ENCODE measurements at places on chromosomes 2 and 18.

- DNase-seq, result no peak
Measured at GRCh38 chr2:26002632-26003310, 20.5 kb upstream of the KIF3C start.

DNA sequence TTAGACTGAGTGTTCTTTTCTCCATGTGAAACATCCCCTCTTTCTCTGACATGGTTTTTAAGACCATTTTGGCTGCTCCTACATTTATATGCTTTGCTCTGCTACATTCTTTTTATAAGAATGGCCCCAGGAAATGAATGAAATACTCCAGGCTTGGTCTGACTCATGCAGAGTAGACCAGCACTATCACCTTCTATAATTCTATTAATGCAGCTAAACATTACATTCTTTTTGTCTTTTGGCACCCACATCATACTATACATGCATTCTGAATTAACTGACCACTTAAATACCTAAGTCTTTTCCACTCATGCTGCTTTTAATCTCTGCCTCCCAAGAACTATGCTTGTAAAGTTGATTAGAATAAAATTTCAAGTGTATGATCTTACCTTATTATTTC lies 94.1 kb downstream of the AAK1 start:
- no peak for DNase-seq

GRCh38 chr2:68931799-68932198 lies 20.9 kb downstream of the GKN2 start:
- DNase-seq, result no peak

DNA sequence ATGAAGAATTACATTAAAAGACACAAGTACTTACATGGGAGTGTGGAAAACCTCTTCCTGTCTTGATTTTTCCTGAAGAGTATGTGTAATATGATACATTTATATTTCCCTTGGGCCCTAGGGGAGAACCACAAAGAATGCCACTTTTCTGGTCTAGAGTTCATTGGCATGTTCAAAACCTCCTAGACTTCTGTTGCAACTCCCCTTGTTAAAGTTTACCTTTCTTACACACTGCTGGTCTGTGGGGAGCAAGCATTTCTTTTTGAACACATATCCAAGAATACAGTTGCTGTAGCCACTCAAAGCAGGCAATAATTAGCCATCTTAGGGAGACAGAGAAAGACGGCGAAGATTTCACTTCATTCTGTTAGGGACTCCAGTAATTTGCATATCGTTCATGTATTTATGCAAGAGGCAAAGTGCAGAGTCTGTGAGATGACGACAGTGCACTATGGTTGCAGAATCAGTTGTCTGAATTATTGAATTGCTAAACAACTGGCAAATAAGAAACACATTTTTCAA lies 103.5 kb downstream of the NOL4 start:
- DNase-seq, result no peak

DNA sequence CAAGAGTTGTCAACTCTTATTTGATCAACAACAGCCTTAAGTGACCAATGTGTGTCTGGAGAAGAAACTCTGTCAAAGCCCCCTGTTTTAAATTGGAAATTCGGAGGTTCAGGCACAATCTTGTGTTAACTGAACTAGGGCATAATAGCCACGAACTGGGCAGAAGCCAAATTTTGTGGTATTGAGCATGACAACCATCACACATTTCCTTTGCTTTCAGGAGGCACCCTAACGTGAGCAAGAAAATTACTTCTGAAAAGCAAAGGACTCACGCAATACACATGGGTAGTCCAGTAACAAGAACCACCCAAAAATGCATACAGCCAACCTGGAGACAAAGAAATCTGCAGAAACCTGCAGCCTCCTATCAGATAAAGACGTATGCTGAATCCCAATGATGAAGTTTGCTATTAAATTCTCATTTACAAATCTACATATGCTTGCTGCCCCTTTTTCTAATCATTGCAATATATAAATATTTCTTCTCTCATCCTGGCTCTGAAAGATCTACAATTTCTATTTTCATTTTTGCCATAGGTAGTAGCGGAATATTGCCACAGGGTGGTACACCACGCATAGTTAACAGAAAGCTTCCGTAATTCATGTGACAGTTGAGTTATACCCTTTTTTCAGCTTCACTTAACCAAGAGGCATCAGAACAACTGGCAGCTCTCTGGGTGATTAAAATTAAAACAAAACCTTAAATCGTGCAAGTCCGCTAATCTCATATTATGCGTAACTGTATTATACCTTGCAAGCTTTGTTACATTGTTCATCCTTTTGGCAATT lies 495.8 kb downstream of the NRXN1 start:
- DNase-seq, result no peak

GRCh38 chr2:45690231-45690630 lies 38.8 kb downstream of the PRKCE start:
- no peak for DNase-seq

GRCh38 chr18:79047556-79048244 lies 21.5 kb upstream of the ATP9B start:
- DNase-seq, result no peak

- DNase-seq, result no peak
Measured at GRCh38 chr18:40874233-40874632, 1080.8 kb upstream of the PIK3C3 start.

- no peak for DNase-seq
Measured at GRCh38 chr2:95362486-95362885, 40.0 kb upstream of the FAHD2A start.

DNA sequence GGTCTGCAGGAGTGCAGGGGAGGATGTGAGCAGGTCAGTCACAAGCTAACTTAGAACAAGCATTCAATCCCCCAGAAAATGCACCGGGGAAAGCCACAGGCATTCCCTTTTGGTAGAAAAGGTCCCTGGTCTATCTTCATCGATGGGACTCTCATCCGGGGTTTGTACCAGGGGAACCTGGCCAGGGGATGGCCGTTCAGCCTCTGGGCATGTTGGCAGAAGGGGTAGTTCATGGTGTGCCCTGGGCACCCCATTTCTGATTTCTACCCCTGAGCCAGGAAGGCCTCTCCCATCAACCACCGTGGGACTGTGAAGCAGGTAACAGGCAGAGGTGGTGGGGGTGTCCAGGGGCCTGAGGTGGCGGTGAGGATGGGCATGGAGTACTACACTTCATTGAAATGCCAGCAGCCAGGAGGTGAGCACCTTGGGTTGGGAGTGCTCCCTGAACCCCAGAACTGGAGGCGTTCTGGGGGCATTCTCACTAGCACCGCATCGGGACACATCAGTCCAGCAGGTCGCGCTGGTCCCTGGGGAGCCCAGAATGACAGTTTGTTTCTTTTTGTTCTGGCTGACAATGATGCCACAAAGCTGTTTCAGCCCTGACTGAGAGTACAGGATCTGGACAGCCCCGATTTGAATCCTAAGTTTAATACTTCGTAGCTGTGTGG lies 172.3 kb downstream of the SMAD7 start:
- DNase-seq, result no peak

DNA sequence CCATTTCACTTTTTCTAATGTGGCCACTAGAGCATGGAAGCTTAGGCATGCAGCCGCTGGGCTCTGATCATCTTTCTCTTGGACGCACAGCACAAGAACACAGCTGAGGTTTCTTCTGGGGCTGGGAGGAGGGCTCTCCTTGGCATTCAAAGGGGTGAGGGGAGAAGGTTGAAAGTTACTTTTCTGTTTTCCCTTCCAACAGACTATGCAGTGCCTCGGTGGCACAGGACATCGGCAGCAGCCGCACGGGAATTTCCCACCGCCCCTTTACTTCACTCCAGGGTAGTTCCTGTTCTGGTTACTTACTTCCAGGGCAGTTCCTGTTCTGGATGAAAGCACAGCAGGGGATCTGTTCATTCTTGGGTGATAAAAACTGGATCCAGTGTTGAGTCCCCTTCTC lies 18.9 kb upstream of the MAL start:
- no peak for DNase-seq

Data from stimulated activated CD4-positive, alpha-beta T cell treated with anti-CD3 and anti-CD28 coated beads, Interleukin-15, amount 100 ng/mL, for 1 hour (primary cell).